A549 treated with ZK216348 at 1 μM for 4 hours (cell line): ENCODE measurements at places on chromosomes 16 and 17. TPM values are rescaled to one million over a fixed set of nuclear protein-coding genes. Genes with fewer than 3 reads are reported as not detected.

The GDPD3 gene
- 1.1 to 2.1 TPM (median 1.6 TPM) in 5 replicates for total RNA-seq

The GRIN2A gene
- 0.14 to 0.31 TPM in 2 of 5 replicates, not detected in the others for total RNA-seq

The GSG1L gene
- total RNA-seq = not detected in 5 replicates

The RPL27 gene
- 2,630 to 3,512 TPM (median 2,993 TPM) in 5 replicates for total RNA-seq

The MTHFSD gene
- 10.0 to 13.3 TPM (median 11.1 TPM) in 5 replicates for total RNA-seq

The FMNL1 gene
- total RNA-seq = 20.1 to 41.6 TPM (median 37.7 TPM) in 5 replicates

The ITGB4 gene
- total RNA-seq = 50.8 to 123 TPM (median 97.0 TPM) in 5 replicates

The WDR59 gene
- 23.4 to 34.2 TPM (median 31.0 TPM) in 5 replicates for total RNA-seq

The KIAA0753 gene
- total RNA-seq = 14.4 to 20.8 TPM (median 18.3 TPM) in 5 replicates

The TP53TG3 gene
- 0.39 to 0.70 TPM (median 0.55 TPM) in 3 of 5 replicates, not detected in the others for total RNA-seq

The ZNF689 gene
- total RNA-seq = 7.7 to 9.6 TPM (median 8.6 TPM) in 5 replicates

The PRSS22 gene
- total RNA-seq = 1.0 to 2.5 TPM (median 1.6 TPM) in 5 replicates
